Esophagus muscularis mucosa (tissue), 4 donors: ENCODE measurements at places on chromosomes 13 and 19. TPM values are rescaled to one million over a fixed set of nuclear protein-coding genes. Genes with fewer than 3 reads are reported as not detected.

The TLE2 gene
- total RNA-seq = 34.0 TPM

- no peak for DNase-seq
These were observed 87.2 kb downstream of the B3GLCT start for GRCh38 chr13:31286930-31287329.

The SLC6A16 gene
- total RNA-seq = 2.3 TPM

The PLIN5 gene
- 11.9 TPM for total RNA-seq

The PVR gene
- total RNA-seq = 20.8 TPM

The ADAMTS10 gene
- 17.4 TPM for total RNA-seq

The CGB3 gene
- total RNA-seq = not detected

DNA sequence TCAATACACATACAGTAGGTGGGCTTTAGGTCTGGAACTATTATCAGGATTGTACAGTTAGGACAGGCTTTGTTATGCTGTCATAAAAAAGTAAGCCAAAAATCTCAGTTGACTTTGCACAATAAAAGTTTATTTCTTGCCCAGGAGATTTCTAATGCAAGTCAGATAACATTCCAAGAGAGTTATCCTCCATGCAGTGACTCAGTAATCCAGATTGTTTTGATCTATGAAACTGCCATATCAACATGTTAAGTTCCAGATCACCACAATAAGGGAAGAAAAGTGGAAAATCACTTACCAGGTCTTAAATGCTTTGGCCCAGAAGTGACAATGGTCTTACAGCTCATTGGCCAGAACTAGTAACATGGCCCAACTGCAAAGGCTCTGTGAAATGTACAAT lies 636.2 kb upstream of the KLF12 start:
- DNase-seq = no peak

The IL4I1 gene
- total RNA-seq = not detected

GRCh38 chr13:110319397-110319773 lies 12.3 kb downstream of the COL4A2 start:
- DNase-seq = no peak

The CPAMD8 gene
- total RNA-seq = 11.8 TPM

The DIAPH3 gene
- total RNA-seq = 0.17 TPM

The KCNJ14 gene
- 0.50 TPM for total RNA-seq

- no peak for DNase-seq
These were observed 72.3 kb upstream of the RFC3 start for GRCh38 chr13:33745370-33746324.

The KLC3 gene
- total RNA-seq = not detected

GRCh38 chr19:35320065-35320713 lies 8.8 kb upstream of the CD22 start:
- DNase-seq = no peak

DNA sequence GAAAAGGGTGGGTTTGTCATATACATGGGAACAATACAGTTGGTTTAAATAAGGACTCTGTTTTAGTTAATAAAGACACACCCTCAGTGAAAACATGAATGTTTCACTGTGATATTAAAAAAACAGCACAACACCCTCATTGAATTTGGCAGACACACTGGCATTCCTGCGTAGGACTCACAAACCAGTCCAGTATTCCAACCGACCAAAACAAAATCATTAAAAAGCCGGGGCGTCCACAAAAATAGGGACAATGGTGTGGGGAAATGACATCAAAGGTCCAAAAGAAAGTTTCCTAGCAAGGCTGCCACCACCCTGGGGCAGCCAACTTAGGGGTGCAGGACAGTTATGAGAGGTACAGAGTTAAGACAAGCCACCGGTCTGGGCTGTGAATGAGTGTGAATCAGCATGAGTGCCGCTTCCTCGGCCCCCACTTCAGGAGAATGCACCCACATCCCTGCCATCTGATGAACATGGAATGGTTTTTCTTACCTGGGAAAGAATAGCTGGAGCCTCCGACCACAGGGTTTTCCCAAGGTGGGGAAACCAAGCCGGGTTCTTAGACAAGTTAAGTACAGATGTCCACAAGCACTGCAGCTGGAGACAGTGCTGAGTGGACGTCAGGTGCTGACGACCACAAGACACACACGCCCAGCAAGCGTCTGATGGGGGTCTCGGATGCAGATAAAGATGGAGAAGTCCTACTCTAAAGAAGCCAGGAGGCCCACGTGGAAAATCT lies 73.3 kb downstream of the KLF2 start:
- DNase-seq = no peak

DNA sequence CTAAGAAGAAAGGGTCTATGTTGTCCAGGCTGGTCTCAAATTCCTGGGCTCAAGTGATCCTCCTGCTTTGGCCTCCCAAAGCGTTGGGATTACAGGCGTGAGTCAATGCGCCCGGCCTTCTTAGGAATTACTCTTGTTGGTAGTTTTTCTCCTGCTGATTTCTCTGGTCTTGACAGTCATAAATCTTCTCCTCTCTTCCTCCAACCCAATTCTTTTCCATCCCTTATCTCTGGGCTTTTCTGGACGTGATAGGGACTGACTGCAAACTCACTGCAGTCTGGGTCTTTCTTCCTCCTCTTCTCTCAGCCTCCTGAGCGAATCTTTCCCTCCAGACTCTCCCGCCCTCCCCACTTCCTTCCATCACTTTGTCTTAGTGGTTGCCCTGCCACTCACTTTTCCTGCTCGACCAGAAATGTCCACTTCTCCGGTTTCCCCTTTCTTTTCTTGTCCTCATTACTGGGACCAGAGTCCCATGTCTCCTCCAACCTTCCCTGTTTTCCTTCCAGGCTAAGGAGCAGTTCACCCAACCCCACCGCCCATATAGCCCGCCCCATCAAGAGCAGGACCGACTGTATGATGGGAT lies 21.9 kb upstream of the TIMM44 start:
- DNase-seq = no peak

The YJU2 gene
- 17.0 TPM for total RNA-seq

DNA sequence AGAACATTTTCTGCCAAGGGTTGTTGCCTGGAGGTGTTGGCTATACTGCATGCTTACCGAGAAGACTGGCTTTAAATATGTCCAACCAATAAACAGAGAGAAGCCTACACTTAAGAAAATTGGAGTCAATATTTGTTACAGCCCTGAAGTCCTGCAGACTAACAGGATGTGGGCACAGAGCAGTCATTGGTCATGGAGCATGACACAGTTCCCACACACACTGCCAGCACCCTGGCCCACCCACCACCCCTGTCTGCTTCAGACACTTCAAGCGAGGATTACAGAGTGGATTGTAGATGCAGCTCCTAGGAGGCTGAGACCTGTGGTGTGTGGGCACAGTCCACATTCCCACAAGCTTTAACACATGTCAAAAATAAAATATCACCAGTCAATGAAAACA lies 21.0 kb upstream of the SERP2 start:
- DNase-seq = no peak

The DPF1 gene
- total RNA-seq = 0.17 TPM

DNA sequence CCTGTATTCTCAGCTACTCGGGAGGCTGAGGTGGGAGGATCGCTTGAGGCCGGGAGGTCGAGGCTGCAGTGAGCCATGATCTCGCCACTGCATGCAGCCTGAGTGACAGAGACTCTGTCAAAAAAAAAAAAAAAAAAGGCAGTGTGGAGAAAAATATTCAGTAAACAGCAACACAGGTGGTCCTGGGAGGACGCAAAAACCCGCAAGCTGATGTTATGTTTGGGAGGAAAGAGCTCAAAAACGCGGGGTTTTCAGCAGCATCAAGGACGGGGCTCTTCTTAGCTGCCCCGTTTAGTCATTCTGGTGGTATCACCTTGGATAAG lies 599 bp upstream of the ZNF784 start:
- DNase-seq = no peak

GRCh38 chr19:2986951-2987524 lies 9.7 kb downstream of the TLE6 start:
- DNase-seq = no peak

DNA sequence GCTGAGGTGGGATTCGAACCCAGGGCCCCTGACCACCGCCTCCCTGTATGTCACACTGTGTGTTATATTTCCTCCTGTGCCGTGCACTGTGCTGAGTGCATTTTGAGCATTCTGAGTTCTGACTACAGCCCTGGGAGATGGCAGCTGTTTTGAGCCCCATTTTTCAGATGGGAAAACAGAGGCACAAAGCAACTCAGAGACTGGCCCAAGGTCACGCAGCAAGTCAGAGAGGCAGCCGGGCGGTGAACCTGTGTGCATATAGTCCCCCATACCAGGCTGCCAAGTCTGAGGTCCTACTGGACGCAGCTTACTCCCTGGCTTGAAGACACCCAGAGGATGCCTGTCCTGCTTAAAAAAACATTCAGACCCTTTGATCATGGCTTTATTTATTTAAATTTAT lies 17.7 kb downstream of the MYH14 start:
- DNase-seq = no peak
